ENCODE measurements at places on chromosomes 4 and X.

DNA sequence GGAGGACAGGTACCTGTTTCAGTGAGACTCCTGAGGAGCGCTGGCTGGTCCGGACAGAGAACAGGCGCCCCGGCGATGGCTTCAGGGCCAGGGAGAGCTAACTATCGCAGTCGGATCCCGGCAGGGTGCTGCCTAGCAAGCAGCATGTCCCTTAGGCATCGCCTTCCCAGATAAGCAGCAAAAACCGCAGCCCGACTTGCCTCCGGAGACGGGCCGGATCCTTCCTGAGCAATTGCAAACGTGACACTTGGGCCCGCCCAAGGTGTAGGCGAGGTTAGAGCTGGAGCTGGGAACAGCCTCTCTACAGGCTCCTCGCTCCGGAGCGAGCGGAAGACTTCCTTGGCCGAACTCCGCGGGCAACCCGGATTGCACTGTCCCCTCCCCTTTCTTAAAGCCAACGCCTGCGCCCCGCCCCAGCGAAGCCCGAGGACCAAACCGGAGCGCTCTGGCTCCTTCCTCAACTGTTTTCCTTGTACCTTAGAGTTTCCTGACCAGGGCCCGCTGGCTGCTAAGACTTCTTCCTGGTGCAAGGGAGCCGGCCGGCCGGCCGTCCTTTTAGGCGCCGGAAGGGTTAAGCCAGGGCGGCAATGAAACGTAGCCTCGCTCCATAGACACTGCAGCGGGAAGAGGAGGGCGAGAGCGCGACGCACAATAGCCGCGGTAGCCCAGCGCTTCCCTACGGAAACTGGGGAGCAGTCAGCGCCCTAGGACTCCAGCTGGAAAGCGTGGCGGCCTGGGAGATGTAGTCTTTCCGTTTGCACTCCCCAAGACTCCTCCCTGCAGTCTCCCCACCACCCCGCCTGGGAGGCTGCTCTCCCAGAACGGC lies at the start of gene OPHN1:
OPHN1 (minus strand) TSS at position 341 of the 826 bp plus-strand sequence. CDS start 475 bp downstream, outside the sequence.
- H3K4me1 ChIP-seq: peaks cover 10% of the 10 kb centered on the region
- no peaks in the 10 kb centered on the region for H3K27me3 ChIP-seq
- peak within 1 kb of the TSS; percentile 61 for H3K27ac ChIP-seq

GRCh38 chrX:43741843-43742573 lies 85.9 kb downstream of the MAOA start:
- peaks cover 2% of the 10 kb centered on the region for H3K36me3 ChIP-seq
- H3K4me1 ChIP-seq: no peaks in the 10 kb centered on the region
- DNase-seq: no peak
- H3K4me3 ChIP-seq: no peak overlapping the region
- no peak overlapping the region for H3K27ac ChIP-seq
- H3K27me3 ChIP-seq: no peaks in the 10 kb centered on the region

DNA sequence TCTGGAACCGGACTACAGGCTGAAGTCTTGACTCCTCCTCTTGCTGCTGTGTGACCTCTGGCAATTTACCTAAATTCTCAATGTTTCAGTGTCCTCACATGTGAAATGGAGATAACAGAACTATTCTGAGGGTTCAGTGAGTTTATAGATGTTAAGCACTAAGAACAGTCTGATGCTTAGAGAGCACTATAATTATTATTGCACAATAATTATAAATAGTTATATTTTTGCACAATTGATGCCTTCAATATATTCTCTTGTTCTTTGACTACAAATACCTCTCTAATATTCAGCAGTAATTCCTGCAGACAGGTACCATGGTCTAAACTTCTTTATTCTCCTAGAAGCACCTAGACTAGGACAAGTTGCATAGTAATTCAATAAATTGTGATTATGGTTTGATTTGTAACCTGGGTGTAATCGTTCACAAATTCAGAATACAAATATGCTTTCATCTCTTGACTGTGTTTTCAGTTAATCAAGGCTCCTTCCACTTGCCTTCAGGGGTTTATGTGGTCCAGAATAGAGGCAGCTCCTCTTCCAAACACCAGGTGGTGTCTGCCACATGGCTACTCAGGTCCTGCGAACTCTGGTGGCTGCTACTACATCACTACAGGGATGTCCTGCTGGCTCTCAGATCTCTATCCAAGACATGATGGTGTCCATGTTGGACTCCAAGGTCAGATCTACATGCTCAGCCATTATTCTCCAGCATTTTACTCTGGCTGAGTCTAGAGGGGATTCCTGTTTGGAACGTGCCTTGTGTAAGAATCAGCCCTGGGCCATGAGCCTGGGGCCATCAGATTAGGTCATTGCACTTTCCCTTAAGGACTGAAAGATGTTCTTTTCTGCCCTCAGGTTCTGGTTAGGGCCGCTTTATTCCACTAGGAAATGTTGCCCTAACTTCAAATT lies 103.4 kb downstream of the QRFPR start:
- DNase-seq: no peak
- no peaks in the 10 kb centered on the region for H3K36me3 ChIP-seq
- no peak overlapping the region for H3K4me3 ChIP-seq
- no peaks in the 10 kb centered on the region for H3K4me1 ChIP-seq

GRCh38 chr4:153322791-153323190 lies 21.7 kb upstream of the MND1 start:
- H3K4me3 ChIP-seq: no peak overlapping the region
- no peak for DNase-seq
- no peaks in the 10 kb centered on the region for H3K36me3 ChIP-seq
- no peak overlapping the region for H3K27ac ChIP-seq
- no peaks in the 10 kb centered on the region for H3K27me3 ChIP-seq
- H3K4me1 ChIP-seq: no peaks in the 10 kb centered on the region

- H3K27ac ChIP-seq: no peak overlapping the region
- H3K4me1 ChIP-seq: peaks cover 2% of the 10 kb centered on the region
- peaks cover 18% of the 10 kb centered on the region for H3K36me3 ChIP-seq
- no peaks in the 10 kb centered on the region for H3K27me3 ChIP-seq
- H3K4me3 ChIP-seq: no peak overlapping the region
Observed at GRCh38 chr4:77012726-77013125, 63.1 kb downstream of the CCNI start.

GRCh38 chr4:184437565-184438265 lies 36.6 kb downstream of the IRF2 start:
- no peak for DNase-seq
- H3K27me3 ChIP-seq: no peaks in the 10 kb centered on the region
- H3K4me3 ChIP-seq: no peak overlapping the region
- H3K36me3 ChIP-seq: peaks cover 1% of the 10 kb centered on the region
- H3K4me1 ChIP-seq: no peaks in the 10 kb centered on the region

DNA sequence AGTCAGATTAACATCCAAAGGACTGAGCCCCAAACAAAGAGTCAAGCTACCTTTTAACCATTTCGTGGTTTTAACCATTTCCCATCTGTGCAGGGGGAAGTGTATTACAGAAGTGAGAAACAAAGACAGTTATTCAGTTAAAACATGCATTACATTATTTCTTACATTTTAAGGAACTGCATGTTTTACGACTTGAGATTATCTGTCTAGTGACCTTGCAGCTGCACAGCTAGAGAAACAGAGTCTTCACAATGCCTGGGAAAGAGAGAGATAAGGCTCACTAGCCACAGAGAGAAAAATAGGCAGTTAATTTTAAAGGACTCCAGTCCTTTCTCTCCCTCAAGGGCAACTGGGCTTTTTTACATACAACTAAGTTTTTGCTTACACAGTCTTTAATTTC lies 48.7 kb upstream of the KLHL4 start:
- no peaks in the 10 kb centered on the region for H3K36me3 ChIP-seq
- H3K4me3 ChIP-seq: no peak overlapping the region

DNA sequence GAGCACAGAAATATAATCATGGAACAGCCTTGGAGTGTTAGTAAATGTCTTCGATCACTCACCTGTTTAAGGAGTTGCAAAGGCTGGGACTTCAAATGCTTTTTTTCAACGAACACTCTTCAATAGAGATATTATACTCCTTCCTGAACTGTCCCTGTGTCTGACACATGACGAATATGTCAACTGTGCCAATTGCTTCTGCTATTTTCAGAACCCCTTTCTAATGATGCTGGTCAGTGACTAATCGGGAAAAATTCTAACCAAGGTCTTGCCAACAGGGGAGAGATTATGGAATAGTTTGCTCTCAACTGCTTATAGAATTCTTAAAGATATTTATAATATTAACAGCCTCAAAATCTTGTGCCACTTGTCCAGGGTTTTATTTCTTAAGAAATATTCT lies 8.5 kb upstream of the KLHL34 start:
- H3K36me3 ChIP-seq: no peaks in the 10 kb centered on the region
- peaks cover under 1% of the 10 kb centered on the region for H3K4me1 ChIP-seq
- no peak for DNase-seq

DNA sequence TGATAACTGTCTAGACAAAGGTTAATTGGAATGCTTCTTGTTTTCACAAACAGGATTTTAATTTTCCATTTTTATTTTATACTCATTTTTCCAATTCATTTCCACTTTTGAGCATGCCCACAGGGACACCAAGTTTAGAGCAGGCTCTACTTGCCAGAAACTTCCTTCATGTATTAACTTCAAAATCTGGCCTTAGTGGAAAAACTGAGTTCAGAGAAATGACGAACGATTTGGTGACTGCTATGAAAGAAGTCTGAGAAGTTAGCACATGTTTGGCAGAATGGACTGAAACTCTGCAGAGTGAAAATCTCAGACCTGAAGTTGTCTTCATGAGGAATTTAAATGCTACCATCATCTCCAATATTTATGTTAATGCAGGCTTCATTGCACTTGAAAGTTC lies 214.1 kb downstream of the THOC2 start:
- H3K4me1 ChIP-seq: no peaks in the 10 kb centered on the region
- no peak overlapping the region for H3K27ac ChIP-seq
- H3K4me3 ChIP-seq: no peak overlapping the region
- no peaks in the 10 kb centered on the region for H3K27me3 ChIP-seq
- no peak for DNase-seq

- peaks cover 9% of the 10 kb centered on the region for H3K4me1 ChIP-seq
- H3K4me3 ChIP-seq: no peak overlapping the region
- no peaks in the 10 kb centered on the region for H3K27me3 ChIP-seq
- no peaks in the 10 kb centered on the region for H3K36me3 ChIP-seq
- no peak overlapping the region for H3K27ac ChIP-seq
Observed at GRCh38 chrX:68183612-68184214, 249.6 kb downstream of the OPHN1 start.

- DNase-seq: no peak
- H3K36me3 ChIP-seq: no peaks in the 10 kb centered on the region
- H3K4me3 ChIP-seq: no peak overlapping the region
- H3K4me1 ChIP-seq: no peaks in the 10 kb centered on the region
- H3K27ac ChIP-seq: no peak overlapping the region
- no peaks in the 10 kb centered on the region for H3K27me3 ChIP-seq
Observed at GRCh38 chr4:148216321-148216720, 225.9 kb downstream of the NR3C2 start.

- H3K27ac ChIP-seq: no peak overlapping the region
- H3K27me3 ChIP-seq: no peaks in the 10 kb centered on the region
- H3K4me1 ChIP-seq: no peaks in the 10 kb centered on the region
Observed at GRCh38 chrX:7242613-7243012, 94.7 kb upstream of the PUDP start.

GRCh38 chrX:25442499-25442898 lies 426.7 kb upstream of the ARX start:
- no peak overlapping the region for H3K4me3 ChIP-seq
- H3K4me1 ChIP-seq: no peaks in the 10 kb centered on the region
- DNase-seq: no peak
- H3K36me3 ChIP-seq: no peaks in the 10 kb centered on the region
- H3K27ac ChIP-seq: no peak overlapping the region

GRCh38 chr4:145218251-145218650 lies 37.9 kb upstream of the OTUD4 start:
- no peaks in the 10 kb centered on the region for H3K27me3 ChIP-seq
- no peak overlapping the region for H3K4me3 ChIP-seq
- no peak for DNase-seq
- H3K27ac ChIP-seq: no peak overlapping the region
- H3K36me3 ChIP-seq: no peaks in the 10 kb centered on the region

- no peak overlapping the region for H3K27ac ChIP-seq
- no peak overlapping the region for H3K4me3 ChIP-seq
- DNase-seq: no peak
- peaks cover 3% of the 10 kb centered on the region for H3K36me3 ChIP-seq
- H3K27me3 ChIP-seq: no peaks in the 10 kb centered on the region
Observed at GRCh38 chr4:15568821-15569220, 86.3 kb downstream of the FBXL5 start.

- no peaks in the 10 kb centered on the region for H3K27me3 ChIP-seq
- no peaks in the 10 kb centered on the region for H3K36me3 ChIP-seq
- no peak for DNase-seq
- peaks cover 19% of the 10 kb centered on the region for H3K4me1 ChIP-seq
Observed at GRCh38 chrX:134604701-134605311, 53.5 kb downstream of the PLAC1 start.

- H3K27me3 ChIP-seq: no peaks in the 10 kb centered on the region
- no peaks in the 10 kb centered on the region for H3K36me3 ChIP-seq
- no peak overlapping the region for H3K4me3 ChIP-seq
- H3K4me1 ChIP-seq: peaks cover 4% of the 10 kb centered on the region
Observed at GRCh38 chr4:151043803-151044515, 28.9 kb upstream of the LRBA start.

DNA sequence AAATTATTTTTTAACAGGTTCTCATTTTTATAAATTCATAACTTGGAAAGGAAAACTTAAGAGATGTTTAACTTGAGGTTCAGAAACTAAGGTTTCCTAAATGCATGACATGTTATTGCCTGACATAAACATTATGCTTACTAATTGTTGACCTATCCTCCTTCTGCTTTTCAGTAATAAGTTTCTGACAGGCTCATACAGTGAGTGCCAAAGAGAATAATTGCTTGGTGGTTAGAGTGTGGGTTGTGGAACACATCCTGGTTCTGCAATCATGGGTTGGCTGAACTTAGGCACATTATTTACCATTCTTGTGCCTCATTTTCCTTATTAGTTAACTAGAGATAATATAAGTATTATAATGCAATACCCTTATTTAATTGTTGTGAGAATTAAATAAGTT lies 56.5 kb downstream of the BMPR1B start:
- no peaks in the 10 kb centered on the region for H3K27me3 ChIP-seq
- no peak for DNase-seq
- no peak overlapping the region for H3K4me3 ChIP-seq
- H3K36me3 ChIP-seq: no peaks in the 10 kb centered on the region
- H3K27ac ChIP-seq: no peak overlapping the region

- H3K36me3 ChIP-seq: peaks cover 11% of the 10 kb centered on the region
- H3K4me3 ChIP-seq: no peak overlapping the region
- no peak overlapping the region for H3K27ac ChIP-seq
- no peak for DNase-seq
Observed at GRCh38 chrX:1425381-1425780, 27.3 kb downstream of the ASMTL start.

Data from keratinocyte (primary cell).